ENCODE measurements at places on chromosomes 1 and 21.

DNA sequence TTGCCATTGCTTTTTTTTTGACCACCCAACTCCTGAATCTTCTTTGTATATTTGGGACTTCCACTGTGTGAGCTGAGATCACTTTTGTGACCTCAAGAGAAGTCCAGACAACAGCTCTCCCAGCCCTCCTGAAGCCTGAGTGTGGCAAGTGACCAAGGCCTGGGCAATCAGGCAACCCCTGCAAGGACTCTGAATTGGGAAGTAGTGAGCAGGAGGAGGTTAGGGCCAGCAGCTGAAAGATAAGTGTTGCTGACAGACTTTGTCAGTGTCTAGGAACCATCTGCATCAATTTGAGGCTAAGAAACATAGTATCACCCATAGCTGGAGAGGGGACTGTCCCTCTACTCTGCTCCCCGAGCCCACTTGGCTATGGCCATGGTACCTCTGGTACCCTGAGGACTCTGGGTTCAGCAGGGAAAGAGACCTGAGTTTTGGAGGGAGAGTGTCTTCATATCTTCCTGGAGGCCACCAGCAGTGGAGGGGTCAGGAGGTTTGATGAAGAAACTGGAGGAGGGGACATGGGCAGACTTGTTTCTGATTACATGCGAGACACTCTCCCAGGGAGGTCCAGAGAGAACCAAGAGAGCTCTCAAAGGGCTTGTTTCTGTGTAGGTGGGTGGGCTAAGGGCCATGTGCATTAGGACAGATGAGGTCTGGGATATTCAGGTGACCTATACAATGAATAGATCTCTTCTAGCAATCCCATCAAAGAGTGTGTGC is 147.0 kb upstream of the DNAH14 start:
- no peak for DNase-seq

GRCh38 chr1:28480308-28480707 is 25.5 kb upstream of the RCC1 start:
- no peak for DNase-seq

DNA sequence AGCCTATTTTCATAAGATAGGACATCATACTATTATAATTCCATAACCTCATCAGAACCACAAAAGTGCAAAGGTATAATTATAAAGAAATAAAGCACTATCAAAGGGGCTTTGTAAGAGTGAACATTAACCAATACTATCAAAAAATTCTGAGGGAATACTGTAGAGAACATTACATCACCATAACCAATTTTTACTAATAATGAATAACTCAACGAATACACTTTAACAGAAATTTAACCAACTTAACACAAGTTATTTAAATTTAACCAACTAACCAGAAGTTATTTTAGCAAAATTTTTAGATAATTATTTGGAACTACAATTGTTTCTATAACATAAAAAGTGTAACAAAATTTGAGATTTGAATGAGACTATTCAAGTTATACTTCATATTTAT is 34.8 kb downstream of the ZSWIM5 start:
- DNase-seq, result no peak

GRCh38 chr21:45555251-45555556 is 13.0 kb upstream of the SLC19A1 start:
- DNase-seq, result no peak

DNA sequence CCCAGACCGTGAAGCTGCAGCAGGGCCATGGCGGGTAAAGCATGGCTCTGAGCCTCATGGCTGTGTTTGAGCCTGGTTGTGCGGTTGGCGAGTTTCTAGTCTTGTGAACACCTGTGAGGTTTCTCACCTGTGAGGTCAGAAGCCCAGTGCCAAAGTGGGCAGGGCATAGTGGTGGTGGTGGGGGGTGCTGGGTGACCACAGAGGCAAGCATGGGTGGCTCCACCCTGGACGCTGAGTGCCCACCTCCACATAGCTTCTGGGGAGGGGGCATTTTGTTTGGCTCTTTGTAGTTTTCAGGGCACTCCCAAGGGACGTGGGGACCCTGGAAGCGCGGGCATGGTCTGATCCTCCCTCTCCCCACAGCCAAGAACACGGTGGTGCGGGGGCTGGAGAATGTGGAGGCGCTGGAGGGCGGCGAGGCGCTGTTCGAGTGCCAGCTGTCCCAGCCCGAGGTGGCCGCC is 91.1 kb downstream of the TRIM11 start:
- no peak for DNase-seq

Data from HTR-8/SVneo (cell line).